ELR (cell line): ENCODE measurements at places on chromosomes 1 and 21.
A peak's percentile ranks its signal among the peaks of the same experiment; 100 is the strongest.

- DNase-seq = no peak
These were observed 40.8 kb downstream of the KRTAP10-1 start for GRCh38 chr21:44499211-44499560.

- DNase-seq = no peak
These were observed 62.4 kb downstream of the KIRREL1 start for GRCh38 chr1:158055854-158056253.

GRCh38 chr1:28196330-28196729, 19.8 kb upstream of the PTAFR start:
- DNase-seq = no peak

- peak; percentile 70 for DNase-seq
These were observed 260.7 kb upstream of the BRINP3 start for GRCh38 chr1:190738317-190738716.

DNA sequence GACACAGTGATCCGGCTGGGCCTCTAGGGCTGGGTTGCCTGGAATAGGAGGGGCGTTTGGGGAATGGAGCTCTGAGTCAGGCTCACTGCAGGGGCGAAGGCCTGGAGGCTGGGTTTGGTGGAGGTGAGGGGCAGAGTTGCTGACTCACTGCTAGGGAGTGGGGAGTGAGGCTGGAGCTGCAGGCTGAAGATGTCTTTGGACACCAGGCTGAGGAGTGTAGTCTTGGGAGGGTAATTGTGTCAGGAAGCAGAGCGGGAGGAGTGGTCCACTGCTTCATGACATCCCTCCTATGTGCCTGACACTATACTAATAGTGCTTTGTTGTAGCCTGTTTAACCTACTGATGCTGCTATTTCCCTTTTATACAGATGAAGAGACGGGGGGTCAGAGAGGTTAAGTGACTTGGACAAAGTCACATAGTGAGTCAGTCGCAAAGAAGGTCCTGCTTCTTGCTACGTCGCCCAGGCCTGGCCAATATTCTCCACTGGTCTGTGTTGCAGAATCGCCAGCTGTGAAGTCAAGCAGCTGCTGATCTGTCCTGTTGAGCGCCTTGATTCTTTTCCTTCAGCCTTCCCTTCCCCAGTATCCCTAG, 13.6 kb downstream of the ACTL8 start:
- DNase-seq = peak; percentile 91

DNA sequence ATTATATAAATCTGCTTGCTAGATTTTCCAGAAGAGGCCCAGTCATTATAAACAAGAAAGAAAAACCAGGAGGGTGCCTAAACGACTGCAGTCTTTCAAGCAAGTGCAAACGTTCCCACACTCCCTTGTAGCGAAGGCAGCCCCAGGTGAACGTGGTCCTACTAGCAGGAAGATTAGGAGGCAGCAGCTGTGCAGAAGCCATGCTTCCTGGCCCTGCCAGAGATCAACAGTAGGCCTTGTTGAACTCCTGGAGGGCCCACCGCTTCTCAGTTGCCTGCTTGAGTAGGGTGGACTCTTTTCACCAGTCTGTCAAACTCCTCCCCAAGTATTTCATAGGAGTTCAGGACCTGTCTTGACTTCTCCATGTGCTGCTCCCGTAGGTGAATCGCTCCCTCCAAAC, 163.0 kb upstream of the GORAB start:
- no peak for DNase-seq

GRCh38 chr1:218686258-218686657, 341.1 kb downstream of the TGFB2 start:
- peak; percentile 79 for DNase-seq

GRCh38 chr21:39688010-39688409, 57.0 kb upstream of the IGSF5 start:
- no peak for DNase-seq

DNA sequence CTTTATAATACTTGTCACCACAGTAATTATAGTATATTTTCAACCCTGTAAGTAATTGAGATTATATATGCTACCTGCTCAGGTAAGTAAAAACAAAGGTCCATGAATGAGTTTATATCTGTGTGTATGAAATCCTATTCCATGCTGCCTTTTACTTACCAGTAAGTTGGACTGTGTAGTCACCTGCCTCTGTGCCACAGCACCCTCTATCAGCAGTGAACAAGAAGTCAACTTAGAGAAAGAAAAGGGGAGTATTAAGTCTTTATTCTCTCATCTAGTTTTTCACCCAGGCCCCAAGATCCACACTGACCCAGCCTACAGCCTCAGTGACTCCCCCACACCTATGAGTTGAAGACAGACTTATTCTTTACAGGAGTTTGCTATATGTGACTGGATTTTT, 36.9 kb upstream of the IFI16 start:
- DNase-seq = peak; percentile 20

GRCh38 chr1:204563307-204563706, 47.1 kb downstream of the MDM4 start:
- no peak for DNase-seq

- peak; percentile 46 for DNase-seq
These were observed 18.8 kb downstream of the NEK7 start for GRCh38 chr1:198175423-198176170.

DNA sequence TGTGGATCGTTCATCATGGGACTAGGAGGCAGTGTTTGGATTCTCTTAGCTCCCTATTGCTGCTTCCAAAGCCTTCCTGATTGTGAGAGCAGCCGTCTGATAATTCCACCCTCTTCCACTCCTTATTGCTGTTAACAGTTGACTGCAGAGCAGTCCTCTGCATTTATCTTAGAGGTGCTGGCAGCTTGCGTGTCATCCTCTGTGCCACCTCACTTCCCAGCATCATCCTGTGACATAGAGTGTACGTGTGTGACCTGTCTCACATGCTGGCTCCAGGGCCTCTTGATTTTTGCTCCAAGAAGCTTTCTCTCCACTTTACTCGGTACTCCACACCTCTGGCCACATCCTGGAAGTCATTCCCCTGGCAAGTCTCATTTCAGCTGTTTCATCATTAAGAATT, 53.0 kb upstream of the DYNLT5 start:
- no peak for DNase-seq

- DNase-seq = no peak
These were observed 6.0 kb upstream of the EEIG2 start for GRCh38 chr1:108553905-108554304.

GRCh38 chr1:4837031-4837600, 182.7 kb downstream of the AJAP1 start:
- DNase-seq = no peak

GRCh38 chr1:19139711-19140110, 70.4 kb downstream of the UBR4 start:
- DNase-seq = no peak
